Activated CD4-positive, CD25-positive, alpha-beta regulatory T cell (primary cell): ENCODE measurements at places on chromosomes 5 and 9.

DNA sequence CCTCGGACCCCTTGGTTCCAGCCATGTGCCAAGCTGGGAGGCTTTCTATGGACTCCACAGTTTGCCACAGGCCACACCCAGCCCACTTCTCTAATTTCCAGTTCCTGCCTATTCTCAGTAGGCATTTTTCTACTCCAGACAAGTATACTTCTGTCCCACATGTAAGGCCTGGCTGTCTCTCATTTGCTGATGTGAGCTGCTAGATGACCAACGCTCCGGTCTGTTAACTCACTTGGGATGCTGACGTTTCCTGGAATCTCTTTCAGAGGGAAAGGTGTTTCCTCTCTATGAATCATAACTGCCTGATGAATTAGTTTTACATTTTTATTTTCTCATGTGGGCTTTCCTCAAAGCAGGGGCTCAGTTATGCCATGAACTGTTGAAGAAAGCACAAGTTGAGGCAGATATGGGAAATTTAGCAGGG is 36.3 kb downstream of the ERGIC1 start:
- no peak for DNase-seq

GRCh38 chr5:106661866-106662265 is 1008.9 kb downstream of the EFNA5 start:
- DNase-seq: no peak

GRCh38 chr9:81787747-81788632 is 98.6 kb upstream of the TLE1 start:
- DNase-seq: no peak

DNA sequence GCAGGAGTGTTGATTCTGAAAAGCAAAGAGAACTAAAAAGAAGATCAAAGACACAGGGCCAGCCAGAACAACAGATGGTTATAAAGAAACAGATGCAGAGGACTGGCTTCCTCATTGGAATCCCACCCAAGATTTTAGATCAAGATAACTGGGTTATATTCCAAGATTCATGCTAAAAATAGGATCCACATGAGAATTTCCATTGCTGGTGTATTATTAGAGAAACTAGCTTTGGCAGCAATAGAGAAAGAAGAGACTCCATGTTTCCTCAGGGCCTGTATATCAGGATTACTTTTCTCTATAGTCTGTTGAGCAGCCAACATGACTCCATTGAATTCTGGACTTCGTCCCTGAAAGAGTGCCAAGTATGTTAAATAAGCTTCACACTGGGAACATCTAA is 367.3 kb downstream of the TUSC1 start:
- no peak for DNase-seq

- no peak for DNase-seq
Measured at GRCh38 chr5:58410441-58410840, 49.4 kb downstream of the PLK2 start.

GRCh38 chr5:151498395-151499155 is 51.2 kb downstream of the SLC36A1 start:
- no peak for DNase-seq

- DNase-seq: no peak
Measured at GRCh38 chr5:64666078-64666477, 24.2 kb upstream of the SHISAL2B start.

GRCh38 chr5:72301557-72301956 is 18.5 kb downstream of the MRPS27 start:
- DNase-seq: no peak

DNA sequence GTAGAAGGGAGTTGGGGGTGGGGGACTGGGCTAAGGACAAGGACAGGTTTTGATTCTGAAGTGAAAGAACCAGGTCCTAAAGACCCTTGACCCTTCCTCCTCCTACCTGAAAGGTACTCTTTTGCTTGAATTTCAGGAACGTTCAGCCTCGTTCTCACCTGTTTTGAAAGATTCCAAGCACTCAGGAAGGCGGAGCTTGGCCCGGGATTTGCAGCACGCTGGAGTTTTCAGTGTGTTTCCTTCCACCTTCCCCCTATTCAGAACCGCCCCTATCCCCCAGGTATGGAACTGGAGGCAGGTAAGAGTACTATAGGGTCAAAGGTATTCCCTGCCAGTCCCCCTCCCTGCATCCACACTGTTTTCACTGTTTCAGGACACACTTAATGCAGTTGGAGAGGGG is 7.1 kb downstream of the EGR1 start:
- DNase-seq: no peak

GRCh38 chr5:60843386-60843935 is 608 bp downstream of the ELOVL7 start:
- no peak for DNase-seq

GRCh38 chr5:150488519-150489359 is 19.2 kb upstream of the NDST1 start:
- no peak for DNase-seq

DNA sequence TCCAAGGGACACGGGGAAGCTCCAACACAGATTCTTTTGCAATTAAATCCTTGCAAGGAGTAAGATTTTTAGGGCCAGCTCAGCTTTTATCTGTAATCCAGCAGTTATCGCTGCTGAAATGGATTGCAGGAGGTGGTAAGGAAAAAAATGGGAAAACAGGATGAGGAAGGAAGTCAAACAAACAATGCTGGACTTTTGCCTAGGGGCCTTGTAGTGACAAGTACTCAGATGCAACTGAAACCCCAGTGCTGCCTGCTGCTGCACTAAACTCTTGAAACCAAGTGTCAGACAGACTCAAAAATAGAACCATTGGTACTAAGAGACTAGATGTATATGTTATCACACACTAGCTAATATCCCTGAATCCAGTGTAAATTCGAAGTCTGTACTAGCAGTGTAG is 309.2 kb downstream of the CTNND2 start:
- DNase-seq: no peak

DNA sequence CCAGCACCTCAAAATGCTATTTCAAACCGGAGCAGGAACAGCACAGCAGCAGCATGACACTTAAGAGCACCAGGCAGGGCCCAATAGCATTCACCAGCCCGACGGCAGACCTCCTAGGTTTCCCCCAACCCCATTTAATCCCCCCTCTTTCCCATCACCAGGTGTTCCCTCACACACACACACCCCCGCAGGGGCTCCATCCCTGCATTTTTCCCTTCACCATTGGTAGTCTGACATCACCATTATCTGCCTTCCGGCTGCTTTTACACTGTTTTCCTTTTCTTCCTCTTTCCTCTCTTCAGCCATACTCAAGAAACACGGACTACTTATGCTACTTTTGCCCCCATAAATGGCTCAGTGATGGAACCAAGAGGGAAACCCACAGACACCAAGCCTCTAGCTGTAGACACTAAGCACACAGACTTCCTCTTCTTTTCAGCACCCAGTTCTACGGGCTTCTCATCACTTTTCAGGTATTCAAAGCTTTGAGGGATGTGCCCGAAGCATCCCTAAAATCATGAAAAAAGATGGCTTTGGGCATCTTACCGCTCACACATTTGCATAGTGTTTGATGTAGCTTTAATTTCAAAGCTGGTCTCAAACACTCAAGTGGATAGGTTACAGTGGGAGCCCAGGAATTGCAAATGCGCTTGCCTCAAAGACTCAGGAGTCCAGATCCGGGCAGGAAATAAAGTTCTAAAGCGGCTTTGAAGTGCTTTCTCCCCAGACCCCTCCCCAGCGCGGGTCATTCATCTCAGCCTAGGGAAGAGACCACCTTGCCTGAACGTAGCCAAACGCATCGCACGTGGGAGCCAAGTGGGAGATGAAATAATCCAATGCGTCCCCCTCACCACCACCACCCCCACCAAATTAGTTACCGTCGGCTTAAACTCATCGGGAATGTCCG is 141.5 kb downstream of the TSSK1B start:
- DNase-seq: no peak

DNA sequence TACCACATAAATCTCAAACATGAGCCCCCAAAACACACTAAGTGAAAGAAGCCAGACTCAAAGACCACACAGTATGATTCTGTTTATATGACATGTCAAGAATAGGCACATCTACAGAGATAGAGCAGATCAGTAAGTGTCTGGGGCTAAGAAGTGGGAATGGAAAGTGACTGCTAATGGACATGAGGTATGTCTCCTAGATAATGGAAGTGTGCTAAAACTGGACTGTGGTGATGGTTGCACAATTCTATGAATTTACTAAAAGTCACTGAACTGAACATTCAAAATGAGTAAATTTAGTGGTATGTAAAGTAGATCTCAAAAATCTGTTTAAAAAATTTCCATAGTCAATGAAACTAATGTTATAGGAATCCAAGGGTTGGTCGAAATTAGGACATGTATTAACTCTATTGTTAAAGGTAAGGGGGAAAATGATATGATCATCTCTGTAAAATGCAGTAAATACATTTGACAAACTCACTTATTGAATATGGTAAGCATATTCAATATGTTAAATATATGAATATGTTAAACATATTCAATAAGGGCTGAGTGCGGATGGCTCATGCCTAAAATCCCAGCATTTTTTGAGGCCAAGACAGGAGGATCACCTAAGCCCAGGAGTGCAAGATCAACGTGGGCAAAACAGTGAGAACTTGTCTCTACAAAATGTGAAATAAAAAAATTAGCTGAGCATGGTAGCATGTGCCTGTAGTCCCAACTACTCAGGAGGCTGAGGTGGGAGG is 51.7 kb downstream of the NUP155 start:
- DNase-seq: no peak

GRCh38 chr9:90162819-90163218 is 479.8 kb downstream of the DIRAS2 start:
- no peak for DNase-seq

DNA sequence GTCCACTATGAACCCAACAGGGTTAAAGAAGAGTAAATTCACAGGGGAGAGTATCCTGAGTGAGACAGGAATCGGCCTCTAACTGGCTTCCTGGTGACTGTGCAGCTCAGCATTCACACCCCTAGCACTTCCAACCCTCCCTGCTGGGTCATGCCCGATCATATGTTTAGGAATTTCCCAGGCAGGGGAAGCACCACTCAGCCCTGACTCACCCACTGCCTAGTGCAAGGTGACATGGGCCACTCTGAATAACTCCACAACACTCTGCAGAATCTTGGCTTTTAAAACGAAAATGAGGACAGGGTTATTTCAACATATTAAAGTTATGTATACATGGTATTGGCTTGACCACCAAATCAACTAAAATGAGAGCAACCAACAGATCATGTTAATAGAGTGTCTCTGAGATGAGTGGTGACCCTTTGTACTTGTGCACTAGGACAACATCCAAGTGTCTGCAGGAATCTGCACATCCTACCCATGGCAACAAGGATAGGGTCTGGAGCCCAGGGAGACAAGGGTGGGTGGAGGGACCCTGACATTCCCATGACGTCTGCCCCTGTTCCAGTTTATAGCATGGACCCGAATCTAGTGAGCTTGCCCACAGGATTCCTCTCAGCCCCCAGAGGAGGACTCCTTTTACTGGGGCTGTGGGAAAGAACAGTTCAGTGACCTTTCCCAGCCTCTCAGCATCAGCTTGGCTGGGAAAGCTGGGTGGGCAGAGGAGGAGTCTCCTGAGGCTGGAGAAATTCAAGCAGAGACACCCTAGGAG is 485.8 kb downstream of the SEMA5A start:
- no peak for DNase-seq

DNA sequence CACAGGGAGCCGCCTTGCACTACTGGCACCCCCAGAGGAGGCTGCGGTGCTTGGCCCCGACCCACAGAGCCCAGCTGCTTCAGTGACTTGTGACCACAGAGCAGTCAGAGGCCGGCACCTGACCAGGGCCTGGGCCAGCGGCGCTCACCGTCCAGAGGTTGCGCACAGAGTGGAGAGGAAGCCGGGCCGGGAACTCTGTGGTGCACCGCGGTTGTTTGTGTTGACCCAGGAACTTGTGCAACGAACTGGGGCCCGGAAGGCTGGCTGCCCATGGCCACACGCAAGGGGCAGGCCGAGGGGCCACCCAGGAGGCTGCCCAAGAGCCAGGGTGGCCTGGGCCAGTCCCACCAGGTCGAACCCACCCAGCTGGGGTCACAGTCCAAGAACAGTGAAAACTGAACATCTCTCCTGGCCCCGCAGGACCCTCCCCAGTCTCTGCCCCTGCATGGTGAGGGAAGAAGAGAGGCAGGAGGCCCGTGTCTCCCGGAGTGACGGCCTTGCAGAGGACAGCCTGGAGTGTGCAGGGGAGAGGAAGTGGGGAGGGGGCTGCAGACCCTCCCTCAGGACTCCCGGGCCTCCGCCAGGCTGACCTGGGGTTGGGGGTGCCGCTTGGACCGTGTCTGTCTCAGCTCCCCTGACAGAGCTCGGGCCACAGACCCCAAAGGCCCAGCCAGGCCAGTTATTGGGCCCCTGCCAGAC is 42.8 kb upstream of the EGFL7 start:
- DNase-seq: no peak

- DNase-seq: no peak
Measured at GRCh38 chr5:56683281-56683680, 132.1 kb upstream of the MAP3K1 start.

GRCh38 chr5:113047733-113048652 is 71.4 kb downstream of the DCP2 start:
- DNase-seq: no peak

- no peak for DNase-seq
Measured at GRCh38 chr9:35085078-35085477, 5.3 kb upstream of the FANCG start.

DNA sequence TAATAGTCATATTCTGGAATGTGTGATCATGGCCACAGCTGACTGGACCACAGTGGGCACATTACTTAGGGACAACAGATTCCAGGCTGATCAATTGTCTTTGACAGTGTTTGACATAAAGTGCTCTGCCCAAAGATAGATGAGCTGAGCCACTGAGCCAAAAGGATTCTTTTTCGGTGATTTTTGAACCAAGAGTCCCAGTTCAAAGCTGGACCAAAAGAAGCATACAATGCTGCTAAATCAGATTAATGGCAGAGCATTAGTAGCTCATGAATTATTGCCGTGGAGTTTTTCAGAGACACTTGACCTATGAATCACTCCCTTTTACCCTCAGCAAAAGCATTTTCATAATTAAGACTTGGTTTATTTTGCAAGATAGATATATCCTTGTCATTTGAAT is 160.6 kb downstream of the IZUMO3 start:
- DNase-seq: no peak

DNA sequence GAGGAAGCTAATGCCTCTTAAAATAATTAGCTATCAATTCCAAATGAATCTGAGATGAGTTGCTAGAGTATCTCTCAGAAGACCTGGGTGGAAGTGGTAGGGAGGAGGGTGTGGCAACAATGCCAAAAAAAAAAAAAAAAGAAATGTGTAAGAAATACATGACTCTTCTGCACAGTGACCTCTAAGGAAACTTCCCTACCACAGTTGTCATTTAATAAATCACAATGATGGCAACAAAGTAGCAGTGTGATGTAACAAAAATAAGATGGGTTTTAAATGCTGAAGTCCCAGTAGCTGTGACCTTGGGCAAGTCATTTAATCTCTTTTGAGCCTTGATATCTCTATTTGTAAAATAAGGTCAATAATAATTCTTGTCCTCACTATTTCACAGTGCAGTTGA is 7.2 kb downstream of the FOXD1 start:
- DNase-seq: no peak

DNA sequence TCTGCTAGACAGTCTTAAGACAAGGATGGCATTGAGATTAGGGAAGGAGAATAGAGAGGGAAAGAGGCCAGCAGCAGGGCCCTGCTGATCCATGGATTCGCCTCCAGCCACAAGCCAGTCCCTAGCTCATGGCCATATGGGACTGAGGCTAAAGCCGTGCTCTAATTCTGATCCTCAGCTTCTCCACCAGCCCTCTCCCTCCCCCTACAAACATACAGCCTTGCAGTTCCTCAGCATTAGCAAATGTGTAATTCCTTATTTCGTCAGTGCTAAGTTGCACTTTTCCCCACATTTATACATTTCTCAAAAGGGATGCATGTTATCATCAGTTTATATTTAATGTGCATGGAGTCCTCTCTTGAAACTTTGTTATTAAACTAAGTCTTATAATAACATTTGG is 34.8 kb downstream of the ZNF462 start:
- no peak for DNase-seq

GRCh38 chr5:150783422-150783928 is 4.9 kb downstream of the SMIM3 start:
- peak; percentile 21 for DNase-seq
